ENCODE measurements at places on chromosomes 3 and 15. TPM values are rescaled to one million over a fixed set of nuclear protein-coding genes. Genes with fewer than 3 reads are reported as not detected.

Gene USP19
- total RNA-seq: 37.3 TPM

Gene RPL32
- 2,310 TPM for total RNA-seq

Gene SLMAP
- total RNA-seq: 46.8 TPM

Gene KCNMB2
- not detected for total RNA-seq

Gene ALDH1A3
- 47.1 TPM for total RNA-seq

Gene CCR4
- total RNA-seq: not detected

Gene ALDH1L1
- total RNA-seq: 3.3 TPM

Gene CNBP
- total RNA-seq: 245 TPM

Measured in aortic smooth muscle cell (primary cell).